ENCODE measurements at places on chromosomes 1 and 21.
A peak's percentile ranks its signal among the peaks of the same experiment; 100 is the strongest.

- DNase-seq = peak; percentile 99
These were observed 666 bp downstream of the HP1BP3 start for GRCh38 chr1:20786253-20787028.

DNA sequence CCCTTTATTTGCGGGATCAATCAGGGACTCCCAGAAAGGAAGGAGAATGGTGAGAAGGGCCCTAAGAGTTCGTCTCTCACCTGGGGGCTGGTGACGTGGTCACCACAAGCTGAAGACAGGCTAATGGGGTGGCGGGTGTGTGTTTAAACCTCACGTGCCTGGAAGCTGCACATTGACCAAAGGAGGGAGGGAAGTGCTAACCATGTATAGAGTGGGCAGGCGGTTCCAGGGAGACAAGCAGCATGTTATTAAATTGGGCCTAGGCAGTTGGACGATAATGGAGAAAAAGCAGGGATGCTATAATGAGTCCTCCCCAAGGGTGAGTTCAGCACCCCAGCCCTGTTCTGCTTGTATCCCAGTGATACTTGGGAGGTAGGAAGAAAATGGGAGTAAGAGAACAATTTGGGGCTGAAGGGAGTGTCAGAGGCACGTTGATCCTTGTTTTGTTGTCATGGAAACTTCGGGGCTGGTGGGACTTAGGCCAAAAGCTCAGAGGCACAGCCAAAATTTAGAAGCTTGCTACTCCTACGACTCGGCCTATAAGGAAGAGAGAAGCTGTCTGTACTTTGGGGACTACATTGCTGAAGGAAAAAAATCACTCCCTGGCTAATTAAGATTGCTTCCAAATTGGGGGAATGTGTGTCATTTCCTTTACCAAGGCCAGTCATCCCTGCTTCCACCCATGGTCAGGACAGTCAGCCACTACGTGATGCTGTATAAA is 33.2 kb upstream of the EPHA8 start:
- DNase-seq = peak; percentile 23

DNA sequence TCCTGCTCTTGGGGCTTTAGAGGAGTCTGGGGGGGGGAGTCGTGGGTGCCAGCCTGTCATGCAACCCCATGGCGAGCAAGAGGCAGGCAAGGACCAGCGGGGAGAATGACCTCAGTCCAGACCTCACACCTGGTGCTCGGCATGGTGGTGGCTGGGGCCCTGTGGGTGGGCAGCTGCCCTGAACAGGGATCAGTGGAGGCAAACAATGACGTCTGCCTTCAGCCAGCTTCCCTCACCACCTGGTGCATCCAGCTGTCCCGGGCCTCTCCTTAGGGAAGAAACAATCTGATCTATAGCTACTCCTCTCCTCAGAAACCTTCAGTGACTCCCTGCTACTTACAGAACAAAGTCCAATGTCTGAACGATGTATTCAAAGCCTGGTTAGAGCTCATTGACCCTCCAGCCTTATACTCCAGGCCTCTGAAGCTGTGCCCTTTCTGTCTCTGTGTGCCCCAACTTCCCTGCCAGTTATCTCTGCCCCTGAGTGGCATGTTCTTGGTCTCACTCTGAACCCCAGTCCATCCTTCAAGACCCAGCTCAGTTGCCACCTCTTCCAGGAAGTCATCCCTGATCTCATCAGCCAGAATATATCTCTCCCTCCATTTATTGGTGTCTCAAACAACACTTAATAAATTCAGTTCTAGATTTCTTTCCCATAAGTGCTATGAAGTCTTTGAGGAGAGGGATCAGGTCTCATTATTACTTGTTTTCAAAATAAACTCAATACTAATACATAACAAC is 6.6 kb downstream of the PADI2 start:
- DNase-seq = no peak

GRCh38 chr1:108729481-108729880 is 16.8 kb downstream of the FNDC7 start:
- DNase-seq = no peak

- DNase-seq = no peak
These were observed 40.5 kb upstream of the TARBP1 start for GRCh38 chr1:234519506-234519905.

- no peak for DNase-seq
These were observed 485.5 kb downstream of the PTPRC start for GRCh38 chr1:199124351-199124750.

GRCh38 chr21:42111811-42112210 is 40.7 kb downstream of the UMODL1 start:
- no peak for DNase-seq

- DNase-seq = peak; percentile 99
These were observed at the start of gene LDLRAP1 for GRCh38 chr1:25543425-25544242. Gene LDLRAP1, plus strand, starts transcription at chr1:25543606. Its CDS starts 93 bp downstream, at chr1:25543699.

- DNase-seq = no peak
These were observed 68.6 kb upstream of the MCOLN3 start for GRCh38 chr1:85116856-85117255.

DNA sequence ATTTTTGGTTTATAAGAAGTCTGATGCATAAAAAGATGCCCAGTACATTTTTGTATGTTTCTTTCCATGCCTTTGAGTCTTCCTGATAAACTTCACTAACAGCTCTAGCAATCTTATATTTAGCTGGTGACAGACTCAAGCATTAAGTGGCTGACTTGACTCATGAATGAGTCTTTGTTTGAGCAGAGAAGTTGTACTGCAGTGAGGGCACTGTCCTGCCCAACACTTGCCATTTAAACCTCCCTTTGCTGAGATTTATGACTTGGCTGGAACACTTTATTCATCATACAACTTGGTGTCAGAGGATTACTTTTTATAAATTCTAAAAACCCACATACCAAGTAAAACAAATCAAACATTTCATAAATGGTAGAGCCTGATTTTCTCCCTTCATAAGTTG is 14.6 kb upstream of the CAMSAP2 start:
- DNase-seq = no peak

DNA sequence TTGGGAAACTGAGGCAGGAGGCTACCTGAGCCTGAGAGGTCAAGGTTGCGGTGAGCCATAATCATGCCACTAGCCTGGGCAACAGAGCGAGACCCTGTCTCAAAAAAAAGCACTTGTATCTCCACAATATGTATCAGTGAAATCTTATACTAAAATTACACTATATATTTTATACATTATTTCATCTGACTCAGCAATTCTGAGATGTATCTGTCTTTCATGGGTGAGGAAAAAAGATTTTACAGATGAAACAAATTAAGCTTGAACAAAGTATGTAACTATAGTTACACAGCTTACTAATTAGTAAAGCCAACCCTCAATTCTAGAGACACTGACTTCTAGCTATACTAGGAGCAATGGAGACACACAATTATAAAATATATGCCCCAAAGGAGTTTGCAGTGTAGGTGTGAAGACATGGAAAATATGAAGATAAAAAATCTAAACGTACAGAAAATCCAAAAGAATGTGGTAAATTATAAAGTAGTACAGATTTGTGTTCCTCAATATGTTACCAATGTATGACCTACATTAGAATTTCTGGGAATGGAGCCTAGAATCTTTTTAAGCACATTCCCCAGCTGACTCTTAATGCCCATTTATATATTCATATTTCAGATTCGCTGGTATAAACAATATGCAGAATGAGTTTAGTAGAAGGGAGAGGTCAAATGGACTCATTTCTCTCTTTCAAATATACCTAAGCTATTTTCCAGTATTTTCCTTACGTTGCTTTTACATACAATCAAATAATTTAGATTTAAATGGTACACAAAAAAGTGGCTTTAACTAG is 14.6 kb downstream of the GTF2B start:
- no peak for DNase-seq

GRCh38 chr21:41043014-41043413 is 124.9 kb upstream of the BACE2 start:
- DNase-seq = no peak

DNA sequence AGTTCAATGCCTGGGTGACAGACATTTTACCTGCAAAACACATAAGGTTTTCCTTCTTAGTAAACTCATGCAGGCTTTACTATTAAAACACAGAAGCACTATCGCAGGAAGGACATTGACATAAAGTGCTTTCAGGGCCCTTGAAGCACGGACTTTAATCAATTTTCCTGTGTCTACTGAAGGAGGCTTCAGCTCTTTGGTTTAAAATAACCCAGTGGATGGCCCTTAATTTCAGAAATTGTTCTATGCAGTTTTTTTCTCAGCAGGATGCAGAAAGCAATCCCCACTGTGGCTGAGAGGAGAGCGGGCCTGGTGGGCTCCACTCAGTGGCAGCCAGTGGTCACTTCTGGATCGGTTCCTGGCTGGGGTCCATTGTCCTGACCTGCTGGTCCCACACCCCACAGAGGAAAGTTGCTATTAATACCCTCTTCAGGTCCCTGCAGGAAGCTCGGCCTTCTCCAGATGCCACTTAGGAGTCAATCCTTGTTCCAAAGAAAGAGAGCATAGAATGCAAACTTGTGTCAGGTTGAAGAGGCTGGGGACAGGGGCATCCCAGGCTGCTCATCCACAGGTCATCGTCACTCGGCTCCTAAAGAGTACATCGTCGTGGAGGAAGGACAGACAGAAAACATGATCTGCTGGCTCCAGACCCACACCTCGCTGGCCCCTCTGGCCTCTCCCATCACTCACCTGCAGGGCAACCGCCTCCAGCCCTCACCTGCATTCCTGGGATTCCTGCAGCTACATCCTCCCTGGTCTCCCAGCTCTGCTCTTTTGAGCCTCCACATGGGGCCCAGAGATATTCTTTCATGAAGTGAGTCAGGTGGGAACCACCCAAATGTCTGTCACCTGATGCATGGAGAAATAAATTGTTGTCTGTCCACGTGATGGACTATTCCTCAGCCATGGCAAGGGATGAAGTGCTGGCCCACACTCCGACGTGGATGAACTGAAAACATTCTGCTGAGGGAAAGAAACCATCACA is 153.1 kb downstream of the PSMG1 start:
- DNase-seq = peak; percentile 87

GRCh38 chr1:119116725-119117124 is 23.7 kb downstream of the WARS2 start:
- DNase-seq = no peak

GRCh38 chr1:13554798-13555197 is 28.8 kb upstream of the PDPN start:
- DNase-seq = no peak

DNA sequence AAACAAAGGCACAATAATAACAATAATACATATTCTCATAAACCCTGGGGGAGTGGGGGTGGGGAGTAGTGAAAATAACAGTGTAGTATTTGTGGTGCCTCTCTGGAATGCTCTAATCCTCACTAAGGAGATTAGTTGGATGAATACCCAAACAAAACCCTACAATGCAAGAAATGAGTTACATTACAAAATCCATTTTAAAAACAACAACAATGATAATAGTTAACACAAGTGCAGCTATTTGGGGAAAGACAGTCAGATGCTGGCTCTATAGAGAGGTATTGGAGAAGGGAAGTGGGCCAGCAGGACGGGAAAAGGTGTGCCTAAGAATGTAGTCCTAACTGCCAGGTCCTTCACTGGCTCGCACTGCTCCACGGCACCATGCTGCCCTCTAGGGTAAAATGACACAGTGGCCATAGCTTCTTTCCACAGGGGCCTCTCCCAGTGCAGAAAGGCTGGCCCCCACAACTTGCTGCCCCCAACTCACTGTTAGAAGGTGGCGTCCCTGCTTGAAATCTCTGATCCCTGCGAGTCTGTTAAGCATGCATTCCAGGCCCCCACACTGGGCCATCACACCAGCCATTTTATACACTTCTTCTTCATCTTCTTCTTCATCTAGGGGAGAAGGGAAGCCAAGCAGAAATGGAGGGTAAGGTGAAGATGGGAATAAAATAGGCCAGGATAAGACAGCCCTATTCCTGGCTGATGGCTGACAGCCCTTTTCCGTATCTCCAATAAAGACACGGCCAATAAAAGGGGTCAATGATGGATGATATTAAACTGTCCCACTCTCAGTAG is 113.8 kb downstream of the UBR4 start:
- DNase-seq = peak; percentile 48

GRCh38 chr1:92953491-92953890 is 7.8 kb downstream of the DIPK1A start:
- DNase-seq = no peak

- DNase-seq = no peak
These were observed 201.6 kb downstream of the RHOU start for GRCh38 chr1:228936881-228937280.

GRCh38 chr1:55867304-55867843 is 652.2 kb upstream of the USP24 start:
- DNase-seq = no peak

DNA sequence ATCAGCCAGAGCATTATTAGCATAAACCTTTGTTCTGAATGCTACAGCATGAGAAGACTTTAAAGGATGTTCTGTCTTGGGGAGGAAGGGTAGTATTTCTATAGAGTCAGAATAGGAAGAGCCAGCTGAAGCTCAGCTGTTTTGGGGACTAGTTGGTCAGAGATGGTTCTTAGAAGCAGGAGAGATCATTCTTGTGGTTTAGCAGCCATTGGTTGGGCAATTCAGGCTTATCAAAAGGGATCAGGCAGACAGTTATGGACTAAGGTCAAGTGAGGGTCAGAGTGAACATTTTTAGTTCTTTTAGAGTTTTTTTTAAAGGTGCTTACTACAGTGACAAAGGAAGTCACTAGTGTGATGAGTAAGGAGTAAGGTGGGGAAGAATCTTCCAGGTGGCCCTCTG is 245.5 kb downstream of the RPS6KC1 start:
- no peak for DNase-seq

DNA sequence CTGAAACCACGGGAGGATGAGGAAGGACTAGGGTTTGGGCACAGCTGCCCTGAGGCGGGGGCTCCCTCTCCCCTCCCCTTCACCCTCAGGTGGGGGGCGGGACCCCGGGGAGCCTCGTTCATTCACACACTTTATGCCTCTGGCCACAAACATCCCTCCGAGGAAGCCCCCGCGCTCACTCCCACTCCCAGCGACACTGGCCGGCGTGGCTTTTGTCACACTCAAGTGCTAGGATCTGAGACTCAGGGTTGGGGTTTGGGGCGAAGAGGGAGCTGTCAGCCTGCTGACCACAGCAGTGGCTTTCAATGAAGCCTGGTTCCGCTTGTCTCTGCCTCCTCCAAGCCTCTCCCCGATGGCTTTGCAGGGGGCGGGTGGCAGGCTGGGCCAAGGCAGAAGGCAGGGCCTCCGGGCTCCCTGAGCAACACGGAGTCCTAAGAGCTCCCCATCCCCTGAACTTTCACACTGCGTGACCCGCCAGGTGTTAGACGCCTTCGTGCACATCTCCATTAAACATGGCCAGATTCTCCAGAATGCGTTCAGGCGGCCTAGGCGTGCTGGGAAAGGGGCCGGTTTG is 178.1 kb downstream of the NPHP4 start:
- DNase-seq = peak; percentile 53

DNA sequence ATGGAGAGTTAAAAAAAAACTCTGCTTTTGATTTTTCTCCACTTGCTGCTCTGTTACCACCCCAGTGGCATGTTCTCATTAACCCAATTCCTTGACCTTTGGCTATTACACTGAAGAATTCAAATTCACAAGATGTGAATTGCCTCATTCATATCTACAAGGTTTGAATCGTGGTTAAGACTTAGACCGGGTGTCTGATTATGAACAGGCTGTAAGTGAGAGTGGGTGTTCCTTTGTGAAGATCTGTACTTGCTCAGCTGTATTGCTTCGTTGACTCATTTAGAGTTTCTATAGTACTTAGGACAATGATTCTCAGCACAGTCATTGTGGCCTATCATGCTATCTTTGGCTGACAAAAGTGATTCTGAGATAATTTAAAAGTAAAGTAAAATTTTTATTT is 36.4 kb downstream of the DNM3 start:
- no peak for DNase-seq

All from H7 (cell line).